Vagina (tissue), 2 donors: ENCODE measurements at places on chromosomes 3 and 15.
A peak's percentile ranks its signal among the peaks of the same experiment; 100 is the strongest.

GRCh38 chr3:108608750-108609149 lies 19.2 kb downstream of the DZIP3 start:
- no peaks in the 10 kb centered on the region for H3K4me1 ChIP-seq
- DNase-seq, result no peak
- no peak overlapping the region for H3K27ac ChIP-seq

GRCh38 chr15:101723171-101723873 lies 951 bp downstream of the TARS3 start:
- H3K4me3 ChIP-seq, result peak overlapping the region; percentile 89
- no peaks in the 10 kb centered on the region for H3K27me3 ChIP-seq
- peaks cover 19% of the 10 kb centered on the region for H3K36me3 ChIP-seq
- no peak for DNase-seq
- peak overlapping the region; percentile 87 for H3K27ac ChIP-seq

GRCh38 chr15:63381301-63382204 lies at the start of gene CA12:
Gene CA12 (minus strand): TSS chr15:63381846. CDS start chr15:63381720, 126 bp downstream.
- no peaks in the 10 kb centered on the region for H3K36me3 ChIP-seq
- peaks cover 37% of the 10 kb centered on the region for H3K4me1 ChIP-seq
- peak within 1 kb of the TSS; percentile 56 for H3K27ac ChIP-seq
- no peaks in the 10 kb centered on the region for H3K27me3 ChIP-seq

DNA sequence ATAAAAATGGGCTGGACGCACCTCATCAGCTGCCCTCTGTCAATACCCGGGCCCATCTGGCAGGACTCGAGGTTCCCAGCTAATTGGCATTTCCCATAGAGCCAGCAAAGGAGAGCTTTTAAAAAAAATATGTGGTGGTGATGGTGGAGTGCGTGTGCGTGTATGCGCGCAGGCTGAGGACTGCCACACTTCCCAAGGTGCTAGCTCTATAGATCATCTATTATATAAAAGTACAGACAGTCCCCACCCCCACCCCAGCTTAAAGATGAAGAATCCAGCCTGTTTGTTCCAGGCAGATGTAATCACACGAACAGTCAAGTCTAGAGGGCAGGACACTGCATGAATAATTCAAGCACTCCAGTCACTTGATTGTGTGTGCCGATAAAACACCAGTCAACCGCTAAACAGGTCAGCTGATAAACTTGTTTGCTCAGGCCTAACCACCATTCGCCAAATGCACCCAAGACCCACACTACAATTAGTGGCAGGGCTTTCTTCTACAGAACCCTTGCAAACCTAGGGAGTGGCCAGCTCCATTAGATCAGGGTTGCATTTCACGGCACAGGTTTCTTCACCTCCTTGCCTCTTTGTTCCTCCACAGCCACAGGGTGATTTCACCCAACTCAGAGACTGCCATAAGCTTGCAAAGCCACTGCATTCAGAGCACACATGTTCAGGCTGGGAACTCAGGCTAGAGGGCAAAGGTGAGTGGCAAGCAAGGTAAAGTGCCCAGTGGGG lies 5.8 kb downstream of the TLE3 start:
- peaks cover 79% of the 10 kb centered on the region for H3K4me1 ChIP-seq
- H3K4me3 ChIP-seq, result peak overlapping the region; percentile 12
- H3K36me3 ChIP-seq, result peaks cover 19% of the 10 kb centered on the region
- DNase-seq, result no peak
- no peaks in the 10 kb centered on the region for H3K27me3 ChIP-seq
- peak overlapping the region; percentile 25 for H3K27ac ChIP-seq

DNA sequence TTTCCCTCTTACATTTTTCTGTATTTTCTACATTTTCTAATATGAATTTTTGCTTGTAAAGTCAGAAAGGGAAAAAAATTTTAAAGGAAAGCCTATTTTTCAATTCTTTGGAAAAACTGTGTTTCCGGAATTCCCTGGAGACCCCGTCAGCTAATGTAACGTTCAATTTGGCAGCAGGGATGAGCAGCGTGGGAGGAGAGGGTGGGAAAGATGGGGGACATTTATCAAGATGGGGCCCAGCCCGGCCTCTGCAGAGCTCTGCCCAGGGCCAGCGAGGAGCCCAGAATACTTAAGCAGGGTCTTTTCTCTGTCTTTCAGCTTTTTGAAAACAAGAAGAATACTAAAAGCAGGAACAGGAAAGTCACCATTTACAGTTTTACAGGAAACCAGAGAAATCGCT lies 129.0 kb downstream of the LRRK1 start:
- no peaks in the 10 kb centered on the region for H3K27me3 ChIP-seq
- H3K4me3 ChIP-seq, result no peak overlapping the region
- H3K4me1 ChIP-seq, result peaks cover 35% of the 10 kb centered on the region
- H3K36me3 ChIP-seq, result no peaks in the 10 kb centered on the region
